GM04503 (cell line): ENCODE measurements at places on chromosomes 7 and 10.

DNA sequence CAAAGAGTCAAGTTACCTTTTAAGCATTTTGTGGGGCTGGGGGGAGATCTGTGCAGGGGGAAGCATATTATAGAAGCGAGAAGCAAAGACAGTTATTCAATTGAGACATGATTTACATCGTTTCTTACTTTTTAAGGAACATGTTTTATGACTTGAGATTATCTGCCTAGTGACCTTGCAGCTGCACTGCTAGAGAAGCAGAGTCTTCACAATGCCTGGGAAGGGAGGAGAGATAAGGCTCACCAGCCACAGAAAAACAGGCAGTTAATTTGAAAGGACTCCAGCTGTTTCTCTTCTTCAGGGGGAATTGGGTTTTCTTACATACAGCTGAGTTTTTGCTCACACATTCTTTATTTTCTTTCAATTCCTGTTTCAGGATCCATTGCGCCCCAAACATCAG lies 31.0 kb downstream of the PHYH start:
- no peak for DNase-seq

DNA sequence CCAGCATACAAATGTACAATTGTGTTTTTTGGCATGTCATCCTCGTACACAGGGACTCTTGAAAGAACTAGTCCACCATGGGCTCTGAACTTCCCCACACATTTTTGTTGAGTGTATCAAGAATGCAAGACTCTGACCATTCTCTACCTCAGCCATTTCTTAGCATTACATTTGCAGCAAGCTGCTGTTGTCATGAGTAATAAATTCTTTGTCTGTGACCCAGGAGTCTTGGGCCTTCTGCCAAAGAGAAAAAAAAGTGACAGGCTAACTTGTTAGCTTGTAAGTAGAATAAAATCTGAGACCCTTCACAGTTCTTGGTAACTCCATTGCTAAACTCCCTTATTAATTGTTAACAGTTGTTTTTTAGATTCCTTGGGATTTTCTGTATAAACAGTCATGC lies 542.3 kb upstream of the MBL2 start:
- DNase-seq, result no peak

DNA sequence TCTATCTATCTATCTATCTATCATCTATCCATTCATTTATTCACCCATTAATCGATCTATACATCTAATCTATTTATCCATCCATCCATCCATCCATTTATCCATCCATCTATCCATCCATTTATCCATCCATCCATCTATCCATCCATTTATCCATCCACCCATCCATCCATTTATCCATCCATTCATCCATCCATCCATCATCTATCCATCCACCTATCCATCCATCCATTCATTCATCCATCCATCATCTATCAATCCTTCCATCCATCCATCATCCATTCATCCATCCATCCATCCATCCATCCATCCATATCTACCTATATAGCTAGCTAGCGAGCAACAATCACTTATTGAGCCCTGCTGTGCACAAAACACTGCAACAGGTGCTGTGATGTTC lies 953.1 kb upstream of the ZNF722 start:
- no peak for DNase-seq

DNA sequence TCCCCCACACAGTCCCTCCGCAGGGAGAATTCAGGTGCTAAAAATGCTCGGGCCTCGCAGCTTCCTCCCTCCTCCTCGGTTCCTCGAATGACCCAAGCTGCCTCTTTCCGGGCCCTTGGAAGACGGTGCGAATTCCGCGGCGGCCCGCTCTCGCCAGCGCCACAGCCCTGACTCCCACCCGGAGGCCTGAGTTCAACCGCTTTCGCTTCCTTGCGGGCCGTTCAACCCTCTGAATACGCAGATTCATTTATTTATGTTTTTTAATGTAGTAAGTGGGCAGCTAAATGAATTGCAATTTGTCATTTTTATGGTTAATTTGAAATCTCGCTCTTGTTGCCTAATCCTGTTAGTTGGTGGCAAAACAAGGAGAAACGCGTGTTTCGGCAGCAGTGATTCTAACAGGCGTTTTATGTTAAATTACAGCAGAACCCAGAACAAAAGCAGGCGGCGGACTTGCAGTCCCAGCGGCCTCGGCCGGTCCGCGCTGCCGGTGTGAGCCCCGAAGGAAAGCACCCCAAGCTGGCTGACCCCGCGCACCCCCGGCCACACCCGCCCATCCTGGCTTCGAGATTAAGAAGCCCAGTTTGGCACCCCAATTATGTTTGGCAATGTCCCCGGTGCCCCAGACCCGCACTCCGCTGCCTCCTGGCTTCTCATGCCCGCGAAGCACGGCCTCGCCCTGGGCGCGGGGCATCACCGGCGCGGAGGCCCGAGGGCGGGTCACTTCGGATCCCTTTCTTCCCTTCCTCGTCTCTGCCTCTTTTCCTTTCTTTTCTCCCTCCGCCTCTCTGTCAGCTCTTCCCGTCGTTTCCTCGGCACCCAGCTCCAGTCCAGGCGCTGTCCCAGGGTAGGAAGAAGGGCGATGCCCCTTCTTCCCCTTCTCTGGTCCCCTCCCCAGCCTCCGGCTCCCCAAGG lies 75.9 kb downstream of the INSIG1 start:
- no peak for DNase-seq

DNA sequence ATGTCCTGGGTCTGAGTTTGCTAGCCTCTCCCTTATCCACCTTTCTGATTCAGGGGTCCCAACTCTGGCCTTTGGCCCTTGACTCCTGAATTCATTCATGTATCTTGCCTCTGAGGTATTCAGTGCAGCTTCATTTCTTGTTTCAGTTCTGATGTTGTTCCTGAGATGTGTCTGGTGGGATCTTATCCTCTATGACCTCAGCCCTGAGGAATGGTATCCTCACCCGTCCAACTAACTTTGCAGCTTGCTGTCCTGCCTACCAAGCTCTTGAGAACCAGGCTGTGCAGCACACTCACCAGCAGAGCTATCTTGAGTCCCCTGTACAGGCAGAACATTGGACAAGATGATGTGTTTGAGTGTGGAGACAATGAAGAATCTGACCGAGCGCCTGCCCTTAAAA lies 13.8 kb downstream of the SUFU start:
- peak; percentile 36 for DNase-seq

GRCh38 chr10:20747782-20748181 lies 149.3 kb downstream of the NEBL start:
- DNase-seq, result no peak

GRCh38 chr10:30749385-30749784 lies 119.8 kb upstream of the LYZL2 start:
- DNase-seq, result no peak

DNA sequence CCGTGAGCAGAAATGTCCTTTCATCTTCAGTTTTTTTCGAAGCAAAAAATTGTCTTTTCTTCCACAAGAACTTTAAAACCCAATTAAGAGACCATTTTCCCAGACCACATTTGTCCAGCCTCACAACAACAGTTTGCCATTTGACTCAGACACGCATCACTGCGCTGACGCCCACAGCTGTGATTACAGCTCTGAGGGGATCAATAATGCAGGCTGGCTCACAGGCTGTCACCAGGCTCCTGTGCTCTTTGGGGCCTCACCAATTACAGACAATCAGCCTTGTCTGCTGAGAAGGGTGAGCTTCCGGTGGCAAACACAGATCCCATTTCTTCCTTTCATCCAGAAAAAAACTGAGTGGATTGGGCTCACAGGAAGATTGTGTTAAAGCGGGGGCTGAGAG lies 33.3 kb downstream of the DDC start:
- no peak for DNase-seq

DNA sequence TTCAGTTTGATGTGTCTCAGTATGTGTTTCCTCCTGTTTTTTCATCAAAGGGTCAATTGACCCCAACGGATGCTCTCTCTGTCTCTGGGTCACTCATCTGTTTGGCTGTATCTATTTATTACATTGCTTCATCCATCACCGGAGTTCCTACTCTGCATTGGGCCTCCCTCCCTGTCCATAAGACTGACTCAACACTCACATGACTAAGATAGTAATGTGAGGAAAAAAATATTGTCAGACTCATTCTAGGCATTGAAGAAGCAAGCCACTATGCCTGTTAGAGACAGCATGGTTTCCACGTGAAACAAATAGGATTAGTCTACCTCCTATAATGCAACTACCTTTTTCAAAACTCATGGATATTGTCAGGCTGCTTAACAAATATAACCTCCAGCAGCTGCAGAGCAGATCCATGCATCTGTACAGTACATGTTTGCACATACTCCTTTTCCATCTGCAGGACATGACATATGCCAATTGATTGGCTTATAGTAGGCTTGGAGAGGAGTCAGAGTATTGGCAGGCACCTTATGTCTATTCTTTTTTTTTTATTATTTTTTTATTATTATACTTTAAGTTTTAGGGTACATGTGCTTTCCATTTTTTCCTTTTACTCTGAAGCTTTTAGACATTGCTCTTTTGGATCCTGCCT lies 275.2 kb downstream of the LRRTM3 start:
- no peak for DNase-seq

GRCh38 chr10:84632866-84633265 lies 304.5 kb downstream of the CCSER2 start:
- no peak for DNase-seq

DNA sequence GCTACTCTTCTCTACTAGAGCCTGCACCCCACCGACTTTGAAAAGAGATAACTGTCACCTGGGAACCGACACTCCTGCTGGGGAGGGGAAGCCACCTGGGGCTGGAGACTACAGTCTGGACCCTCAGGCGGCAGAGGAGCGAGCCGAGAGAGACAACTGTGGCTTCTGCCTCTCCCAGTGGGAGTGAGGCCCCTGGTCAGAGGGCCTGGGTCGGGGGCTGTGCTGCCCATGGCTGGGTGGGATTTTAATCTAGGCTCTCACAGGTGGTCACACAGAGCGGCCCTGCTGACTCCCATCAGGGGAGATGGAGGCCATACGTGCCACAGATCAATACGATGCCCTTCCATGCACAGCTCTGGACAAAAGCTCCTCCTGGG lies 372.1 kb downstream of the DNAJB6 start:
- DNase-seq, result no peak

- DNase-seq, result no peak
These were observed 107.7 kb upstream of the GDF10 start for GRCh38 chr10:47192273-47192672.

DNA sequence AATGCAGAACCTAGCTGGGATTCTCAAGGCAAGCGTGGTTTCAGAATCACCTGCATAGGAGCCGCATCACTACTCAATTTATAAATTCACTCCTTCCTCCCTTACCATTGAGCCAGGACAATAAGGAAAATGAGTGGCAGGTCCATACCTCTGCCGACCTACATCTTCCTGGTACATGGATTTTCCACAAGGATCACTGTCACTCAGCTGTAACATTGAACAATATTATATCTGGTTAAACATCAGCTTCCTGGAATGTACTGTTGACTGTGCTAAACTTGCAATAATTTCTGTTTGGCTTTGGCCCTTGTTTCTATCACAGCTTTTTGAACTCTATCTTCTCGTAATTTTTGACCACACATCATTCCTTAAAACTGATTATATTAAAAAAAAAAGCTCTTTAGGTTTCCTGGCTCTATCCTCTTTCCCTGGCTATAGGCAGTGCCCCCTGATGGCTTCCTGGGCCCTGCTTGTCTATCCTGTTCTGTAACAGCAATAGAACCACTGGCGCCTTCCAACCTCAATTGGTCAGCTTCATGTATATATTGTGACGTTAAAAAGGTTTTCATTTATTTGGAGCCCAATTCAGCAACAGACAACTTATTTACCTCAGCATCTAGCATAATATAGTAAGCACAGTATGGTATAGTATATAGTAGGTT lies 59.2 kb downstream of the RNLS start:
- DNase-seq, result no peak

- DNase-seq, result no peak
These were observed 174.2 kb upstream of the NPVF start for GRCh38 chr7:25402532-25402931.

DNA sequence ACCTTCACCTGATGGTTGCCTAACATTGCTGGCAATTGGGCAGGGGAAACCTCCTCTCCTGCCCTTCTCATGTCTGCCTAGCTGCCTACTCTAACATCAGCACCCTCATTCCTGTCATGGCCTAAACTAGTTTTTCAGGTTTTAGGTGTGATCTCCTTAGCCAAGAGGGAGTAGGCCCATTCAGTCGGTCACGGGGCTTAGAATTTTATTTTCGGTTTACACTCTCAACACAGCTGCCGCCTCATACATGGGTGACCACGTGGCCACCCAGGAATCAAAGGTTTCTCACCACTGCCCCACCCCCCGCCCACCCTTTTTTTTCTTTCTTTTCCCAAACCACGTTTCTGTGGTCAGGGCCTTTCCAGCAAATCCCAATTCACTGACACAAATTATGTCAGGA lies 97.2 kb downstream of the RALA start:
- DNase-seq, result no peak

GRCh38 chr10:51985336-51985735 lies 285.9 kb upstream of the CSTF2T start:
- no peak for DNase-seq

- no peak for DNase-seq
These were observed 27.8 kb downstream of the MRC1 start for GRCh38 chr10:17836942-17837341.

GRCh38 chr7:1994931-1995330 lies 237.8 kb downstream of the MAD1L1 start:
- DNase-seq, result no peak

DNA sequence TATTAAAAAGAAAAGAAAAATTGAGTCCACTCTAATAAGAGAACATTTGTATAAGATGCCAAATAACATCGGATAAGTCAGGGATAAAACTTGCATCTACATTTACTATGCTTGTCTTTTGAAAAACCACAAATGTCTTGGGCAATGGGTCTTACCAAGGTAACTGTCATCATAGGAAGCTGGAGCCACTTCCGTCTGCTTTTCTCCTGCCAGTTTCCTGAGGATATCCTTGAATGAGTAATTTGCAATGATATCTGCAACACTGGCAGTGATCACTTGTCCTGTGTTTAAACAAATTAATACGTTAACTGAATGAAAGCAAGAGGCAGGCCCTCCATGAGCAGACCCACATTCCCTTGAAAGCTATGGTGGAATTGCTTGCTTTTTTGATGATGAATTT lies 47.3 kb downstream of the ITGA8 start:
- no peak for DNase-seq

DNA sequence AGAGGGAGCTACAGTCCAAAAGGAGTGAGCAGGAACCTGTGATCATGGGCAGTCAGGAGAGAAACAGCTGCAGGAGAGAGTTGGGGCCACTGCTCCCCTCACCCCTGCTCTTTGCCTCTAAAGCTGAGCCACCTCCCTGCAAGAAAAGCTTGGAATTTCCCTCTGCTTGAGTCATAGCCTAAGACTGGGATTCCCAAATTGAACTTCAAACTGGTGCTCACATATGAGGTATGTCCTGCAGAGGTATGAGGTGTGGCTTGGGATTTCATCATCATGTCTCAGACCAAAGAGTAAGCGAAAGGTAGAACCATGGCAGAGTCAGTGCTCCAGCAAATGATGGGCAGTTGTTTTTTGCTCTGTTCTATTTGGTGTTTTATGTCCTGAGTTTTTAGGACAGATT lies 237.1 kb upstream of the NRP1 start:
- no peak for DNase-seq
